ENCODE measurements at places on chromosomes 7 and 10.

DNA sequence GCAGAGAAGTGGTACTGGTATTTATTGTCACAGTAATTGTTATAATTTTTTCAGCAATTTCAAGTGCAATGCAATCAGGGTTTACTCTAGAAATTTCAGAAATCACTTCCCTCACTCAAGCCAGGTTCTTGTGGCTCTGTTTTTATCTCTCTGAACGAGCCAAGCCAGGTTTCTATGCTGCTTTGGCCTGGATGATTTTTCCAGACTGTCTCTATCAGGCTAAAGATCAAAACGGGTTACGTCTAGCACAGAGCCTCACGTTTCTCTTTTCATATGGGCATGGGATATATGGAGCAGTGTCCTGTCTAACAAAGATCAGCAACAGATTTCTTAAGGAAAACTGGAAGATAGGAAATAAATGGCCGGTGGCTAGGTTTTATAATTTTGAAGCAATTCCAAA, 1105.3 kb downstream of the NRG3 start:
- DNase-seq = no peak

GRCh38 chr10:17548770-17549169, 68.4 kb downstream of the HACD1 start:
- no peak for DNase-seq

DNA sequence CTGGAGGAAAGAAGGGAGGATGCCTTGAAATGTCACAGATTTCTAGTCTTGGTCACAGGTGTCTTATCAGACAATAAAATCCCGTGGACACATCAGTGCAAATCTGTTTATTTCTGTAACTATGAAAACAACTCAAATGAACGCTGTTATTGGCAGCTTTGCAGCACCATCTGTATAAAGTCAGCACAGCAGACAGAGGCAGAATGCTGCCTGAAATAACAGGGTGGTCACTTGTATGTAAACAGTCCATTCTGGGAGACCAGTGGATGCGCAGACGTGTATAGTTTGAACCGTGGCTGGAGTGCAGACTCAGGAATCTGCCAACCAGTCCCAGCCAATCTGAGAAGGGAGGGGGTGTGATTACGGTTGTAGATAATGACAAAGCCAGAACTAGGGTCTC, 54.8 kb downstream of the SEC23IP start:
- no peak for DNase-seq

- no peak for DNase-seq
These were observed 1.6 kb downstream of the FAM133B start for GRCh38 chr7:92588561-92588960.

DNA sequence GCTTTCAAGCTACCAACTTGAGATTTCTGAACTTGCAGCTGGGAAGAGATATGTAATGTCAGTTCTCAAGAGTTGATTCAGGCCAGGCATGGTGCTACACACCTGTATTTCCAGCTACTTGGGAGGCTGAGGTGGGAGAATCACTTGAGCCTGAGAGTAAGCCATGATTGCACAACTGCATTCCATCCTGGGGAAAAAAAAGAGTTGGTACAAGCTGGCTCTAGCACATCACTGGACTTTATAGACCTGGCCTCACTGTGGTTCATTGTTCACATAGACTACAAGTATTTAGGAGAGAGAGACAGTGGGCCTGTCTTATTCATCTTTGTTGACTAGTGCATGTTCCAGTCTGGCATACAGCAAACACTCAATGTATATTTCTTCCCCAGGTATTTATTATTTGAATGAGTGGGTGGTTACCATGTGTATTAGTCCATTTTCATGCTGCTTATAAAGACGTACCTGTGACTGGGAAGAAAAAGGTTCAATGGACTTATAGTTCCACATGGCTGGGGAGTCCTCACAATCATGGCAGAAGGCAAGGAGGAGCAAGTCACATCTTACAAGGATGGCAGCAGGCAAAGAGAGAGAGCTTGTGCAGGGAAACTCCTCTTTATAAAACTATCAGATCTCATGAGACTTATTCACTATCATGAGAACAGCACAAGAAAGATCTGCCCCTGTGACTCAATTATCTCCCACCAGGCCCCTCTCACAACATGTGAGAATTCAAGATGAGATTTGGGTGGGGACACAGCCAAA, 176.5 kb downstream of the PFKFB3 start:
- no peak for DNase-seq

DNA sequence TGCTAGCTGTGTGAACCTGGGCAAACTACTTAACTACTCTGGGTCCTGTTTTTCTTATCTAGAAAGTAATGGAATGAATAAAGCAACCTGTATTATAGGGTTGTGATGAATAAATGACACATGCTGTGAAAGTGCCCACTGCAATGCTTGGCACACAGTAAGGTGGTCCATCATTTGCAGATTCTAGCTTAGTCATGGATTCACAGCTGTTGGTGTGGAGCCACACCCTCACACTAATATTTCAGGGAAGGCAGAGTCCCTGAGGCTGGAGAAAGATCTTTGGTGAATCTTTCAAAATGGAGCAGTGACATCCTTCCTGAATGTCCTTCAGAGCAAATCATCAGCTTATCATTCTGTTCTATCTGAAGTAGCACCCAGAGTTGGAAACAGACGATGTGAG, 60.6 kb downstream of the A1CF start:
- DNase-seq = no peak

- DNase-seq = no peak
These were observed 227.4 kb downstream of the TCERG1L start for GRCh38 chr10:131083915-131084790.

- DNase-seq = no peak
These were observed 87.5 kb downstream of the ANKRD7 start for GRCh38 chr7:118312051-118312450.

- DNase-seq = no peak
These were observed 272.4 kb downstream of the SKAP2 start for GRCh38 chr7:26592011-26592410.

DNA sequence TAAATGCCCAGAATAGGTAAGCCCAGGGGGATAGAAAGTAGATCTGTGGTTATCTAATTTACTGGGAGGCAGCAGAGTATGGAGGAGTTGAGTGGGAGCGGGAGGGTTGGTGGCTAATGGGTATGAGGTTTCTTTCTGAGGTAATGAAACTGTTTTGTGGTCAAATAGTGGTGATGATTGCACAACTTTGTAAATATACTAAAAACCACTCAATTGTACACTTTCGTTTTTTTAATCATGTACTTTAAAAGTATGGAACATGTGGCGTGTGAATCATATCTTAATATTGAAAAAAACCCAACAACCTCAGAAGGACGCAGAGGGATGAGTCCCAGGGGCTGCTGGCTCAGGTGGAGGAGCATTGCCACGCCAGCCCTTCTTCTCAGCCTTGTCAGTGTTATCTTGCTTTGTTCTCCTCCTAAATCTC, 118.1 kb downstream of the WDR11 start:
- DNase-seq = peak; percentile 48

DNA sequence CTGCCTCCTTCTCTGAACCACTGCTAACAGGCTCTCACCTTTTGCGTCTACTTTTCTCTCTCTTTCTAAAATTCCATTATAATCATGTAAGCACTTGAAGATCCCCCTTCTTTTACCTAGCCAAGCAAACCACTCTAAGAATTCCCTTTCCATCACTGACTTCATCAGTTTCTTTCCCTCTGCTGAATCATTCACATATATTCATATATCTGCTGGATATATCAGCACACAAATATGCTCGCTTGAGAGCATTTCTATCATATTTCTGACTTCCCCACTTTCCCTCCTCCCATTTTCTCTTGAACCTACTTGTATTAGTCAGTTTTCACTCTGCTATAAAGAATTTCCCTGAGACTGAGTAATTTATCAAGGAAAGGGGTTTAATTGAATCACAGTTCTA, 84.2 kb upstream of the LRRN3 start:
- no peak for DNase-seq

DNA sequence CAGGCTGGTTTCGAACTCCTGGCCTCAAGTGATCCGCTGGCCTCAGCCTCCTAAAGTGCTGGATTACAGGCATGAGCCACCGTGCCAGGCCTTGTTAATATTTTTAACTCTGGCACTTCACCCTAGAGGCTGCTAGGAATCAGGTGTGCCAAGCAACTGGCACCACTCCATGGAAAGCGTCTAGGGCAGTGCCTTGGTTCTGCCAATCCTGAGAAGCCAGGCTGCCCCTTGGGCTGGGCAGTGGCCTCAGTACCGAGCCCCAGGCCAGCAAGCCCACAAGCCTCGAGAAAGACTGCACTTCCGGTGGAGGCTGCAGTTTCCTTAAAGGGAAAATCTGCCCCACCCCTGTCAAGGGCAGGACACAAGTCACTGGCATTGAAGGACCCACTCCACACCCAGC, 11.3 kb downstream of the ALKBH4 start:
- no peak for DNase-seq

DNA sequence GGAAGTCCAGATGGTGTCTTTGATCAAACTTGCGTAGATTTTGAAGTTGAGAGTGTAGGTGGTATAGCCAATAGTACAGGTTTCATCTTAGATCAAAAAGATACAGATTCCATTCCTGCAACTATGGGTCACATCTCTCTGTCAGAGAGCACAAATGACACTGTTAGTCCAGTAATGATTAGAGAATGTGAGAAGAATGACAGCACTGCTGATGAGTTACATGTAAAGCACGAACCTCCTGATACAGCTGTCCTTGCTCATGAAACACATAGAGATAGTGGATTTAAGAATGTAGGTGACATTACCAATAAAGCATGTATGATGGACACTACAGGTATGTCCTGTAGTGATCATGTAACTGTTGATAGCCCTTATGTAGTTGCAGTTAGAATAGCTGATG, 59.1 kb downstream of the LOXL4 start:
- DNase-seq = no peak

DNA sequence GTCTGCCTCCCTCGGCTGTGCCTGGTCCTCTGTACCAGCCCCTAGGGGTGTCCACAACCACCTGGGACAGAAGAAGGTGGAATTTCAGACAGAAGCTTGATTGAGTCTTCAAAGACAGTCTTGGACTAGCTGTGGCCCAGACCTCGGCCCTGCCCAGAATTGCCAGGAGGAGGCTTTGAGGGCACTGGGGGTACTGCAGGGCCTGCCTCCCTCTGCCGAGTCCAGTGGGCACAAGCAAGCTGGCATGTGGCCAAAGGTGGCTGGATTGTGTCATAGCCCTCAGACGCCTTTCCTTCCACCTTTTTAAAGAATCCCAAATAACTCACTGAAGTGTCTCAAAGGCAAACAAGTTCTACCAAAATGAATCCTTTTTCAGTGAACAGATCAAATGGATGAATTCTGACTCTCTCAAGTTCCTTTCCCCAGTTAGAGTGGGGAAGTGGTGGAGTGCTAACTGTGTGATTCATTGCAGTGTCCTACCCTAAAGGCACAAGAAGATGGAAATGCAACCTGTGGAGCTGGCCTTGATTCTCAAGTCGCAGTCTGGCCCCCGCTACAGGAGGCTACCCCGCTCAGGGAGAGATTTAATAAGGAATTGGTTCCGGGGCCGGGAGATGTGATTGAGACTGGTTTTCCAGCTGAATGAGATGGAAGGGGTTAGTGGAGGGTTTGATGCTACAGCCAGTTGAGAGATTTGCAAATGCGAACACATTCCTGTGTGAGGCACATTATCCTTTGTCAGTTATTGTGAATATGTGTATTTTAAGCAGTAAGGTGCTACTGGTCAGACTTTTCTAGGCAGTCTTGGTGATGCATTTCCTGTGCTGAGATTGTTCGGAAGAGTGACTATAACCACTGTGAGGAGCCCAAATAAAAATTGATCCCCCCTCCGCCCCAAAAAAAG, 28.8 kb upstream of the SLC26A4 start:
- no peak for DNase-seq

DNA sequence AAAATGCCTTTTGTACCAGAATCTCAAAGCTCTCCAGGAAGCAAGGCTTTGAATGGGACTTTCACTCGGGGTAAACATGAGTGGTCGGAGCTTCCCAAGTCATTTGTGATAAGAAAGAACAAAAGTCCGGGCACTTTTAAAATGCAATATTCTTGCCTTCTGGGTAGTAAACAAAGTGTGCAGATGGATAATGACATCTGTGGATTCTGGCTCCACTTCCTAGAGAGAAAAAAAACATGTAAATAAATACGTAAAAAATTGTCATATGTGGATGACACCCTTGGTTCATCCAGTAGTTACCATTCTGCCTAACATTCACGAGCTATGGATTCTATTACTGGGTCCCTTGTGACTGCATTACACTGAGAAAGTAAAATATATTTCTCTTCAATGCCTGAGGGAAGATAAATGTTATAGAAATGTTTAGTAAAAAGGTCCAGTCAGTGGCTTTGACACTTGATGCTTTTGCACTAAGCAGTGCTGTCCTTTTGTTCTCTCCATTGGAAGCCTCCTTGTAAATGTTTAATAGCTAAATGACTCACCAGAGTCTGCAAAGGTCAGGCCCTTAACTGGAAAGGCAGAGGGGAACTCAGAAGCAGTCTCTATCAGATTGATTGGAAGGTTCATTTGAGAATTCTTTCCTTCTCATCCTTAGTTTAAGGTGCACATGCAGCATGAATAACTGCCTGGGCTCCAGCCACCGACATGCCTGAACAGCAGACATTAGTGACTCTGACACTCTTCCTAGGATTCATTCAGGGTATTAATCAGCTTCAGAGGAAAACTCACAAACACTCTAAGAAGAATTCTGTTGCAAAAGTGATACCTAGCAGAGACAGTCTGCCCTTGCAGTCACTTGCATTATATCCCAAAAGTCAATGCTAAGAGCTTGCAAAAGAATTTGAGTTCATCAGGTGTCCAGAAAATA, 11.7 kb upstream of the EDRF1 start:
- peak; percentile 42 for DNase-seq

GRCh38 chr10:77285529-77286182, 352.0 kb downstream of the KCNMA1 start:
- DNase-seq = no peak
